ENCODE measurements at places on chromosomes 3 and 15. TPM values are rescaled to one million over a fixed set of nuclear protein-coding genes. Genes with fewer than 3 reads are reported as not detected.

GRCh38 chr3:55490276-55490913, 3.3 kb upstream of the WNT5A start:
- DNase-seq = no peak

- DNase-seq = no peak
Measured at GRCh38 chr3:35739181-35739809, 100.0 kb downstream of the ARPP21 start.

DNA sequence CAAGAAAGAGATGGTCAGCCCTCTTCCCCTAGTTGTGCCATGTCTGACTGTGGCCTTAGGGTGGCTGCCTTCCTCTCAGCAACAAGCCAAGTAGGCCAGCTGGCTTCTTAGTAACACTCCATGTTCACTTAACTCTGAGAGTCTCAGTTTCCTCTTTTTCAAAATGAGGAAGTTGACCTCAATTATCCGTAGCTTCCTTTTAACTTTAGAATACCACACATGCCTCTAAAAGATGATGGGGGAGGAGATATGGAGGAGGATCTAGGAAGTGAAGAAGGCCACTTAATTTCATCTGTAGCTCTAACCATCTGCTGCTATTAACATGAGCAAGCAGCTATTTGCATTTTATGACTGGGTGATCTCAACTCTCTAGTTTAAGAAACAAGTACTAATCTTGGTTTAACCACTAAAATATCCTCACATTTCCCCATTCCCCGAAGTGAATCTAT, 32.9 kb downstream of the CD200R1L start:
- no peak for DNase-seq

The RBP2 gene
- not detected for total RNA-seq
